ENCODE measurements at places on chromosomes 16 and 17.

- DNase-seq: peak; percentile 37
These were observed 22.0 kb downstream of the KPNA2 start for GRCh38 chr17:68057531-68057952.

DNA sequence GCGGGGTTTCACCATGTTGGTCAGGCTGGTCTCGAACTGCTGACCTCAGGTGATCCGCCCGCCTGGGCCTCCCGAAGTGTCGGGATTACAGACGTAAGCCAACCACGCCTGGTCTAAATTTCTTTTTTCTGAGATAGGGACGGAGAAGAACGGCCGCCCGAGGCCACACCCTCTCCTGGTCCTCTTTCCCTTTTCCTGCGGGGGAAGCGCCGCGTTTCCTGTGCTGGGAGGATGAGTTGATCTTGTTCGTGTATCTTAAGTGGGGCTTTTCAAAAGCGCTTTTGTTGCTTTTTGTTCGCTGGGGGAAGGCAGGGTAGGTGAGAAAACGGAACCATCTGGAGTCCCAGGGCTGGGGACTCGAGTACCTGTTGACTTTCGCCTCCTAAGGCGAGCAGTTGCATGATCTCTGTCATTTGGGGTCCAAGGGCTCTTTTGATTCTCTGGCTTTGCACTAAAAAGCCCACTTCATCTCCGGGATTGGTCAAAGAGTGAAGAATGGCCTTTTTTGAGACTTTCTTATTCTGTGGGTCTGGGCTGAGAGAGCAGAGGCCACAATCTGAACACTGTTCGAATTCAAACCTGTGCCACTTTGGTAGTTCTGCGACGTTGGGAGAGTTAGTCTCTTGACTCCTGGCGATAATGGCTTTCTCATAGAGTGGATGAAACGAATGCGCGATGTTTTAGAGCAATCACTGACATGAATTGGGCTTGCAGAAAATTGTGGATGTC is 1.3 kb downstream of the FUS start:
- DNase-seq: no peak

GRCh38 chr17:72404872-72405271 is 284.1 kb downstream of the SOX9 start:
- DNase-seq: no peak

GRCh38 chr16:30065943-30066760 is 592 bp downstream of the ALDOA start:
- no peak for DNase-seq

DNA sequence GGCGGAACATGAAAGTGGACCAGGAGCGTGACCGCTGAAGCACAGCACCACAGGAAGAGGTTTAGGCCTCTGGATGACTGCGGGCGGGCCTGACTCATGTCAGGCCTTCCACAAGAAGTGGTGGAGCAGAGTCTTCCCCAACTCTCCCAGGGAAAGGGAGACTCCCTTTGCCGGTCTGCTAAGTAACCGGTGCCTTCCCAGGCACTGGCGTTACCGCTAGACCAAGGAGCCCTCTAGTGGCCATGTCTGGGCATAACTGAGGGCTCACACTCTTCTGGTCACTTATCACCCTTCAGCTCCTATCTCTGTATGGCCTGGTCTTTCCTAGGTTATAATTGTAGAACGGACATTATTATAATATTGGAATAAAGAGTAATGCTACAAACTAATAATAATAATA is 1931.9 kb downstream of the TP53TG3F start:
- DNase-seq: peak; percentile 56

GRCh38 chr16:15581127-15581815 is 61.7 kb downstream of the MARF1 start:
- DNase-seq: no peak

- DNase-seq: peak; percentile 66
These were observed 140.0 kb downstream of the CHD9NB start for GRCh38 chr16:52912565-52913173.

DNA sequence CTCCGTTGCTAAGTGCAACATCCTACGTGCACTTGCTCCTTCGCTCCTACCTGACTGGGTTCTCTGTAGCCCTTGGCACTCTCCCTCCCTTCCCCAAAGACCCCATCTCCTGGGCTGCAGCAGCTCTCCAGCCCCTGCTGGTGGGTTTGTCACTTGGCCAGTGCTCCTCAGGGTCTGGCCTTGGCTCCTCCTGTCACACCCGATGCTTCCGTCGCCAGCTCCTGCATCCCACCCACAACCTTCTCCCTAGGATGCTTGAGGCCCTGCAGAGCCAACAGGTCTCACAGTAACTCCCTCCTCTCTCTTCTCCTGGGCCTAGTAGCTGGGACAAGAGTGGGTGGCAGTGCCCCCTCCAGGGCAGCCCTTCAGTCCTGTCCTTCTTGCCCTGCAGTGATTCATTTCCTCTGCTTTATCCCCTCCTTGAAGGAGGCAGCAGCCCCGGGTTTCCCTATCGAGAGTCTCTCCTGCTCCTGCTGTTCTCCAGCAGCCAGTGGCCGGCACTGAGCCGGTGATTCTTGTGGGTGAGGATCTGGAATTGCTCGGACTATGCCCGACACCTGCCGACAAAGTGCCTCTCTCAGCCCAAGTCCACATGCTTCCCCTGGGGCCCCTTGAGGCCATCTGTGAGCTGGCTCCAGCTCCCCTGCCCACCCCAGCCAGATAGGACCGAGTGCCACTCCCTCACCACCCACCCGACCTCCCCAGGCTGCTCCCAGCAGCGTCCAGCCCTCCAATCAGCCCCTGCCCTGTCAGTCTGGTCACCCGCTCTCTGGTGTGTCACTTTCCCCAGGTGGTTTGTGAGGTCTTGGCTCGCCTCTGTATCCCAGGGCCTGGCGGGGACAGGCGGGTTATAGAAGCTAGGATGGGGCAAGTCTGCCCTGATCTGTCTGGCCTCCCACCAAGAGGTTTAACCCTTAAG is 3.8 kb downstream of the LITAFD start:
- DNase-seq: no peak

DNA sequence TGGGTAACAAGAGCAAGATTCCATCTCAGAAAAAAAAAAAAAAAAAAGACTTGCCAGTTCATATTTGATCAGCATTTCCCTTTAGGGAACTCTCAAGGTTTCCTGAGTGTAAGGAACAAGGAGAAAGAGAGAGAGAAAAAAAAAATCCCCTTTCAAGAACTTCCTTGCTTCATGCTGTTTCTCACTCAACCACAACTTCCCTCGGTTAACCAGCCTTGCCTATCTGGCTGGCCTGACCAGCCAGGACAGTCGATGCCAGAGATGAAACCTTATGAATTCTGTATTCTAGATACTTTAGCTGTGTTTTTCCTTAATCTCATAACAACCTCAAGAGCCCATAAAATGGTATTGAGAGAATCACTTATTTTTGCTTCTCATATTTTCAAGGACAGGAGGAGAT is 2.6 kb upstream of the N4BP1 start:
- no peak for DNase-seq

- DNase-seq: peak; percentile 15
These were observed 13.5 kb upstream of the CIBAR2 start for GRCh38 chr16:85125570-85126393.

GRCh38 chr16:80197741-80198201 is 343.0 kb upstream of the DYNLRB2 start:
- DNase-seq: no peak

- DNase-seq: no peak
These were observed 17.2 kb upstream of the ARL4D start for GRCh38 chr17:43381621-43382020.

DNA sequence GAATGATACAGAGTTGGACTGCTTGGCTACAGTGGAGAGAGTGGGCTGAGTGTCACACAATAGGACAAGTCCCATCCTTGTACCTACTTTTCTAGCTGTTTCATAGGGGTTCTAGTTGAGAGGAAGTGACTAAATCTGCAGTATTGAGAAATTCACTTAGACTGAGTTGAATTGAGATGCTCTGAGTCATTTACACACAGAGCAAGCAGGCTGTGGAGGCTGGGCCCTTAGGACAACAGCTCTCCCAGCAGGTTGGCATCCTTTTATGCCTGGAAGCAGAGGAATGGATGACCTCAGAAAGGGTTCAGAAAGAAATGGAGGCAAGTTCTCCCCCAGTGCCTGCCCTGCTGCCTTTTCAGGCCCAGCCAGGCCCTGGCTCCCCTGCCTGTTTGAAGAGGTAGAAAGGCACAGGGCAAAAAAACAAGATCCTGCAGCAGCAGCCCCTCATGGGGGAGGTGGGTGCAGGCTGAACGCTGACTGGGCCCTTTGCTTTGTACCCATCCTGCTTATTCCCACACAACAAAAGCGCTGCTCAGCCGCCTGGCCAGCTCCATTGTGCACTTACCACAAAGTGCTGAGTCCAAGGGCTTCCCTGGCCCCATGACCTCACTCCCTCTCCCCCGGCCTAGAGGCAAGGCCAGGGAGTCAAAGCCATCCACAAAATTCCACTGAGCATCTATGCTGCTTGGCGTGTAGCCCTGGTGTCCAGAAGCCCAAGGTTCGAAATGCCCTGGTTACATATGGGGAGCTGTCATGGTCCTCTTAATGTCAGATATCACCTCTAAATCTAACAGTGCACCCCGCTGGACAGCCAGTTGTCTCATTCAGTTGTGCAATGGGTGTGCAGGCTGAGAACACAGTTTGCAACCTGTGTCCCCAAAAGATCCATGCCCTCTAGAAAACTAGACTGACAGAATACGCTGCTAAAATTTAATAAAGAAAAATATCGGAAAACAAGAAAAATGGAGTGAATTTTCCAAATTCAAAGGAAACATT is 5.4 kb upstream of the CRYBA1 start:
- no peak for DNase-seq

GRCh38 chr16:76639685-76640289 is 362.6 kb downstream of the CNTNAP4 start:
- no peak for DNase-seq

DNA sequence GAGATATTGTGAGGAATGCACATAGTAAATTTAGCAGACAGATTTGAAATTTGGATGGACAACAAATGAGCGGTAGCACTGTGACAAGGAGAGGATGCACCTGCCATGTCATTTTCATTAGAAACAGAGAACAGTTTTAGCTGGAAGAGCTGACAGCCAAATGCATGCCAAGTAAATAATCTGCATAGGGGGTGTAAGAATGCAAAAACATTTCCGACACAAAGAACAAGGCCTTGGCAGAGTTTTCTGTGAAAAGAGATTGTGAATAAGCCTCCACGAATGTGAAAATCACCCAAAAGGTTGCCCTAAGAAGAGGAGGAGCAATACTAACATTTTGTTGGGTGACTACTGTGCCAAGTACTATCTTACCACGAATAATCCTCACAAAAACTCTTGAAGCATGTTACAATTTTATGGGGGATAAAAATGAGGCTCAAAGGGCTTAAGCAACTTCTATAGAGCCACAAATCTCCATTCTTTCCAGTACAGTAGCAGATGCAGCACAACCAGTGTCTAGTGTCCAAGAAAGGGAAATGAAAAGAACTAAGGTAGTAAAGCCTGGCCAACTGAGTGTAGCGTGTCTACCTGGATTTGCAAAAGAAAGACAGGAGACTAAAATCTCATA is 28.3 kb downstream of the TMEM100 start:
- DNase-seq: no peak

DNA sequence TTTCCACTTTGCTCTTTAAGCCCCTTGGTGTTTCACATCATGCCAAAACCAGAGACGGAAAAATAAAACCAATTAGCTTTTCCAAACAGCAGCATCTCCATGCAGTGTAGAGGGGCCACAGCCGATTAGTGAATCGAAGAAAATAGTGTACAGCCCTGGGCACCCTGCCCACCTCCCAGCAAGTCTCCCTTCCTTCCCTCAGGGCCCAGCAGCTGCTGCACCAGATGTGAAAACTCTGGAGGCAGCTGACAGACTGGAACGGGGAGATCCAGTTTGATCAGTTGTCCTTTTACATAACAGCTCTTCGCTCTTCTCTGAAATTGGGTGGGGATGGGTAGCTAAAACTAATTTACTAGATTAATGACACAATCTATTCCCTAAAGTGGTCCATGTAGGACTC is 19.3 kb downstream of the TMEM11 start:
- DNase-seq: no peak
